ENCODE measurements at places on chromosomes 6 and 20. TPM values are rescaled to one million over a fixed set of nuclear protein-coding genes. Genes with fewer than 3 reads are reported as not detected.

DNA sequence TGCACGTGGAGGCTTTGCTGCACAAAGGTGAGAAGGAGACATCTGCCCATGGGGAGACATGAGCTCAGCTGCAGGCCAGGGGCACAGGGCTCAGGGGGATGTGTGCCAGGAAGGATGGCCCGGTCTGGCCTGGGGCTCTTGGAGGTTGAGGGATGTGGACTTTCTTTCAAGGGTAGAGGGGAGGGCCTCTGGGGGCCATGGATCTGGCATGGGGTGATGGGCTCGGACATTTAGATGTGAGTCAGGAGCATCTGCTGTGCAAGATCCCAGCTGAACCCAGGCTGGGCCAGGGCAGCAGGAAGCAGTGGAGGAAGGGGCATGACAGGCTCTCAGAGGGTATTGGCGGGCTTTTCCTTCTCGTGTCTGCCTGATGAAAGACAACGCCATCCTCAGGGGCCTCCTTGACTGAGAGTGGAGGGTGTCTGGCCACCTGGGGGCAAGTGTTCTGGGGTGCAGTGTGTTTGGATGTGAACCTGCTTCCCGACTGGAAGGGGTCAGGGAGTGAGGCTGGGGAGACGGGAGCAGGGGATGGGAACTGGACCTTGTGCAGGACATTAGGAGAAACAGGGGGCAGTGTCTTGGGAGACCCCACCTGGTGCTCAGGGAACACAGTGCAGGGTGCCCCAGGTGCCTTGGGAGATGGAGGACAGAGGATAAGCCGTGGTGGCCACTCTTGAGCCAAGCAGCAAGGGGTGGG, 156.1 kb downstream of the ERMARD start:
- H3K27ac ChIP-seq, result no peak overlapping the region
- no peaks in the 10 kb centered on the region for H3K36me3 ChIP-seq
- no peak for DNase-seq
- H3K4me3 ChIP-seq, result no peak overlapping the region

PAX1 gene
- total RNA-seq, result not detected

- H3K27me3 ChIP-seq, result peaks cover 65% of the 10 kb centered on the region
- peaks cover 15% of the 10 kb centered on the region for H3K4me1 ChIP-seq
- H3K27ac ChIP-seq, result no peak overlapping the region
- no peak for DNase-seq
- no peak overlapping the region for H3K4me3 ChIP-seq
- no peaks in the 10 kb centered on the region for H3K36me3 ChIP-seq
Measured at GRCh38 chr6:50848989-50849795, 30.5 kb downstream of the TFAP2B start.

FAM83C gene
- not detected for total RNA-seq

- H3K27ac ChIP-seq, result no peak overlapping the region
- H3K36me3 ChIP-seq, result no peaks in the 10 kb centered on the region
- peak; percentile 50 for DNase-seq
- no peaks in the 10 kb centered on the region for H3K27me3 ChIP-seq
Measured at GRCh38 chr6:168264593-168265335, 54.8 kb downstream of the DACT2 start.

RAD21L1 gene
- not detected for total RNA-seq

GRCh38 chr6:129777371-129777770, 67.4 kb upstream of the ARHGAP18 start:
- no peaks in the 10 kb centered on the region for H3K27me3 ChIP-seq
- no peak overlapping the region for H3K27ac ChIP-seq

DNA sequence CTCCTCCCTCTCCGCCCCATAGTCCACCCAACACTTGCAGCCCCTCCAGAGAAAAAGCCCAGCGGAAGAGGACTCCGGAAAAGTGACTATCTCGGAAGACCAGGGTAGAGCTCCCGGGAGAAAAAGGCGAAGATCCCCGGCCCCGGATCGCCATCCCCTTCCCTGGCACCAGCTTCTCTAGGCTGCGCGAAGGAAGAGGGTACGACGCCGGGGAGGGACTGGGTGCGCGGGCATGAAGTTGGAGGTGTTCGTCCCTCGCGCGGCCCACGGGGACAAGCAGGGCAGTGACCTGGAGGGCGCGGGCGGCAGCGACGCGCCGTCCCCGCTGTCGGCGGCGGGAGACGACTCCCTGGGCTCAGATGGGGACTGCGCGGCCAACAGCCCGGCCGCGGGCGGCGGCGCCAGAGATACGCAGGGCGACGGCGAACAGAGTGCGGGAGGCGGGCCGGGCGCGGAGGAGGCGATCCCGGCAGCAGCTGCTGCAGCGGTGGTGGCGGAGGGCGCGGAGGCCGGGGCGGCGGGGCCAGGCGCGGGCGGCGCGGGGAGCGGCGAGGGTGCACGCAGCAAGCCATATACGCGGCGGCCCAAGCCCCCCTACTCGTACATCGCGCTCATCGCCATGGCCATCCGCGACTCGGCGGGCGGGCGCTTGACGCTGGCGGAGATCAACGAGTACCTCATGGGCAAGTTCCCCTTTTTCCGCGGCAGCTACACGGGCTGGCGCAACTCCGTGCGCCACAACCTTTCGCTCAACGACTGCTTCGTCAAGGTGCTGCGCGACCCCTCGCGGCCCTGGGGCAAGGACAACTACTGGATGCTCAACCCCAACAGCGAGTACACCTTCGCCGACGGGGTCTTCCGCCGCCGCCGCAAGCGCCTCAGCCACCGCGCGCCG, 822 bp downstream of the FOXQ1 start:
- no peaks in the 10 kb centered on the region for H3K4me1 ChIP-seq
- DNase-seq, result no peak
- H3K4me3 ChIP-seq, result peak overlapping the region; percentile 43
- H3K36me3 ChIP-seq, result no peaks in the 10 kb centered on the region
- H3K27me3 ChIP-seq, result peaks cover 71% of the 10 kb centered on the region

DNA sequence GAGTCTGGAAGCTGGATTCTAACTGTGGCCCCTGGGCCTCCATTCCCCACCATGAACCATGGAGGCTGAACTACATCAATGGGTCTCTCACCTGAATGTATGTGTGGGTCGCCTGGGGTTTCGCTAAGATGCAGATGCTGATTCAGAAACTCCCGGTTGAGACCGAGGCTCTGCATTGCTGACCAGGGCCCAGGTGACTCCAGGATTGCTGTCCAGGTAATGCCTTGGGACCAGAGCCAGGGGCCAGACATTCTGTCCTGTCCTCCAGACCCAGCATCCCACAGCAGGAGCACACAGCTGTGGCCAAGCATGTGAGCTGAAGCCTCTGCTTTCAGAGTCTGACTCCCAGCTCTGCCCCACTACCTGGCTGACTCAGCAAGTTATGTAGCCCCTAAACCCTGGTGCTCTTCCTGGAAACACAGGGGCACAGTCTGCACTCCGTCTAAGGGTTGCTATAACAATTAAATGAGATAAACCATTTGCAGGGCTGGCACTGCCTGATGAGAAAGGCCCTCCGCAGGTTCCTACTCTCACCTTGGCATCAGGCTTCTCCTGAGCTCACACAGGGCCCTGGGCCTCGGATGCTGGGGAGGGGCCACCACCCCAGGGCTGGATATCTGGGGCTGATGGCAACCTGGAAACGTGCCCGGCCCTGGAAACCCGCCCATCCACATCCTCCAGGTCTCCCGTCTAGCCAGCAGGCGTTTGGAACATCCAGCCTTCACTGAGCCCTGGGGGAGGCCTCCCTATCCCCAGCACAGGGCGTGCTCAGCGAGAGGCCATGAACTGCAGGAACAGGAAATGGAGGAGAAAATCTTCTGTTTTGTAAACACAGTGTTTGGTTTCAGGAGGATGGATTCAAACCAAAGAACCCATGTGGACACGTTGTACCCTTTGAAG, 175.7 kb downstream of the DLL1 start:
- no peaks in the 10 kb centered on the region for H3K36me3 ChIP-seq
- no peak overlapping the region for H3K27ac ChIP-seq
- peak; percentile 57 for DNase-seq
- no peaks in the 10 kb centered on the region for H3K4me1 ChIP-seq
- no peak overlapping the region for H3K4me3 ChIP-seq
